ENCODE measurements at places on chromosomes 4 and X. TPM values are rescaled to one million over a fixed set of nuclear protein-coding genes. Genes with fewer than 3 reads are reported as not detected.

Gene SLC16A2
- 8.1 TPM for total RNA-seq

Gene CT45A1
- total RNA-seq = not detected

Gene TIMP1
- total RNA-seq = 324 TPM

Gene PCSK1N
- total RNA-seq = 4.3 TPM

Gene RIBC1
- total RNA-seq = 0.87 TPM

Gene PCDH7
- total RNA-seq = 8.0 TPM

Gene CDKN2AIP
- total RNA-seq = 16.7 TPM

Gene TRIM75
- not detected for total RNA-seq

Gene ZNF674
- 5.9 TPM for total RNA-seq

- H3K27me3 ChIP-seq = no peaks in the 10 kb centered on the region
- H3K36me3 ChIP-seq = no peaks in the 10 kb centered on the region
- no peaks in the 10 kb centered on the region for H3K4me1 ChIP-seq
- H3K27ac ChIP-seq = no peak overlapping the region
Measured at GRCh38 chr4:158356301-158356700, 146.0 kb downstream of the TMEM144 start.

- H3K27me3 ChIP-seq = no peaks in the 10 kb centered on the region
- no peak overlapping the region for H3K27ac ChIP-seq
- H3K4me1 ChIP-seq = no peaks in the 10 kb centered on the region
- no peak for DNase-seq
- no peak overlapping the region for H3K4me3 ChIP-seq
- H3K36me3 ChIP-seq = no peaks in the 10 kb centered on the region
Measured at GRCh38 chrX:10278716-10279115, 121.9 kb downstream of the CLCN4 start.

- no peaks in the 10 kb centered on the region for H3K36me3 ChIP-seq
- DNase-seq = peak; percentile 73
- no peaks in the 10 kb centered on the region for H3K27me3 ChIP-seq
- no peaks in the 10 kb centered on the region for H3K4me1 ChIP-seq
- H3K4me3 ChIP-seq = peak overlapping the region; percentile 52
Measured at GRCh38 chrX:129984111-129984958, 1.9 kb downstream of the BCORL1 start.

- DNase-seq = no peak
- H3K4me1 ChIP-seq = no peaks in the 10 kb centered on the region
- no peak overlapping the region for H3K4me3 ChIP-seq
- no peak overlapping the region for H3K27ac ChIP-seq
- no peaks in the 10 kb centered on the region for H3K27me3 ChIP-seq
- no peaks in the 10 kb centered on the region for H3K36me3 ChIP-seq
Measured at GRCh38 chr4:99991741-99992140, 41.7 kb upstream of the H2AZ1 start.

- DNase-seq = peak; percentile 89
- peak overlapping the region; percentile 78 for H3K4me3 ChIP-seq
- peaks cover 35% of the 10 kb centered on the region for H3K4me1 ChIP-seq
- peak overlapping the region; percentile 96 for H3K27ac ChIP-seq
Measured at GRCh38 chr4:77818073-77818601, 1.0 kb downstream of the CNOT6L start.

GRCh38 chr4:7135389-7135746 lies 57.0 kb upstream of the SORCS2 start:
- DNase-seq = no peak
- no peaks in the 10 kb centered on the region for H3K27me3 ChIP-seq
- H3K36me3 ChIP-seq = no peaks in the 10 kb centered on the region

- H3K27me3 ChIP-seq = no peaks in the 10 kb centered on the region
- DNase-seq = no peak
- no peak overlapping the region for H3K27ac ChIP-seq
- no peaks in the 10 kb centered on the region for H3K36me3 ChIP-seq
- no peak overlapping the region for H3K4me3 ChIP-seq
- H3K4me1 ChIP-seq = no peaks in the 10 kb centered on the region
Measured at GRCh38 chr4:19623866-19624265, 627.8 kb upstream of the SLIT2 start.

GRCh38 chr4:75495476-75495875 lies 18.7 kb downstream of the RCHY1 start:
- H3K27me3 ChIP-seq = no peaks in the 10 kb centered on the region
- peaks cover 7% of the 10 kb centered on the region for H3K4me1 ChIP-seq
- peaks cover 55% of the 10 kb centered on the region for H3K36me3 ChIP-seq
- H3K27ac ChIP-seq = no peak overlapping the region
- DNase-seq = no peak
- no peak overlapping the region for H3K4me3 ChIP-seq

GRCh38 chrX:145405012-145405411 lies 157.7 kb downstream of the SPANXN1 start:
- H3K36me3 ChIP-seq = no peaks in the 10 kb centered on the region
- H3K27ac ChIP-seq = no peak overlapping the region
- no peak for DNase-seq
- no peaks in the 10 kb centered on the region for H3K4me1 ChIP-seq

GRCh38 chr4:2786152-2786671 lies 6.7 kb upstream of the SH3BP2 start:
- peaks cover 17% of the 10 kb centered on the region for H3K4me1 ChIP-seq
- no peaks in the 10 kb centered on the region for H3K36me3 ChIP-seq
- no peak for DNase-seq
- peak overlapping the region; percentile 17 for H3K27ac ChIP-seq
- no peak overlapping the region for H3K4me3 ChIP-seq
- no peaks in the 10 kb centered on the region for H3K27me3 ChIP-seq

DNA sequence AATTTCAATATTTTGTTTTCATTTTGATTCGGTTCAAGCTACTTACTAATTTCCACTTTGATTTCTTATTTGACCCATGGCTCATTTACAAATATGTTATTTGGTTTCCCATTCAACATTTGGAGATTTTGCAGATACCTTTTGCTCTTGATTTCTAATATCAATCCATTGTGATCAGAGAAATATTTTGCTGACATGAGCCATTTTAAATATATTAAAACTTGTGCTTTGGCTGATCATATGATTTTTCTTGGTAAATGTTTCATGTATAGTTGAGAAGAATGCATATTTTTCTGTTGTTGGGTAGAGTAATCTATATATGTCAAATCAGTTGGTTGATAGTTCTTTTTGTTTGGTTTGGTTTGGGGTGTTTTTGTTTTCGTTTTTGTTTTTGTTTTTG lies 95.0 kb downstream of the GASK1B start:
- no peaks in the 10 kb centered on the region for H3K4me1 ChIP-seq
- no peak overlapping the region for H3K4me3 ChIP-seq
- no peak overlapping the region for H3K27ac ChIP-seq
- no peaks in the 10 kb centered on the region for H3K36me3 ChIP-seq
- DNase-seq = no peak

DNA sequence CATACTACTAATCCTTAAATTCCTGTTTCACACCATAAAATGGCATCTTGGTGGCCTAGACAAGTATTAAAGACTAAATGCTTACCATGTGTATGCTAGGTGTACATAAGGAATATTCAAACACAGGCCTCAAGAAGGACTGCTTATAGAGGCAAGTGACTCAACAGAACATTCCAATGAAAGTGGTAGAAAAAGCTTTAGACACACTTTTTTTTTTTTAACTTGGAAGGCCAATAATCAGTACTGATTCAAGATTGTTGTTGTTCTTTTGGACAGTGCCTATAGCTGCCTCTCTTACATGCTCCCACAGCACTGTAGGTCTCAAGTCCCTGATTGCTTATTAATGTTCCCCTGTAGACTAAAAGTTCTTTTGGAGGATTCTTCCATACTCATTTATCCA lies 77.6 kb downstream of the FBXL5 start:
- no peaks in the 10 kb centered on the region for H3K27me3 ChIP-seq
- H3K36me3 ChIP-seq = no peaks in the 10 kb centered on the region
- no peak overlapping the region for H3K4me3 ChIP-seq

DNA sequence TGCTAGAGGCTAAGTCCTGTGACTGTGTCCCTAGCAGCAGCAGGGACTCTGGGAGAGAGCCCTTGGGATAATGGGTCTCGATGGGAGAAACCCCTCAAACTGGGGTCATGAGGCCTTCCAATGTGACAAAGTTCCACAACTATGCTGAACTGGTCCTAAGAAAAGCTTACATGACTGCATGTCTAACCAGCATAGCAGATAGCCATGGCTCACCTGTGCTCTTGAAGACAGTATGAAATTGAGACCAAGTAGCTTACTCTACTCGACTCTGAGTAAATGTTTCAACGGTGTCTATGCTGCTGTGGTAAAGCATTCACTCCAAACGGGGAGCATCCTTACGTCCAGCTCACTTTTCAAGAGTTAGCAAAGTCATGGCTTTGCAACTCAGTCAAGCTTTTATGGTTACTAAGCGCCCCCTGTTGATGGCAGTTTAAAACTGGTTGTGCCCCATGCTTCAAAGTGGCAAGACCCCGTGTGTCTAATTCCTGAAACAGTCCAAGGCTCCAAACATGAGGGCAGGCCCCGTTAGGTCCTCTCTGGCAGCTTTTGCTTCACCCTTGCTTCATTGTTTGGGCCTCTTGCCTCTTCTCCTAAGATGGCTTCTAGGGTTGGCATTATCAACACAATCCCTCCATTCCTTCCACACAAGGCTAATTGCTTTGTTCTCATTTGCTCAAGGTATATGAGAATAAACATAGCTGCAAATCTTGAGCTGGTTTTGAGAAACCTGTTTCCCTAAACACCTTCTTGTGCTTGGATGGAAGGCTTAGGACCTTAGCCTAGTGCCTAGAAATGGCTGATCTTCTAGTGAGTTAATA lies 46.6 kb downstream of the CCNG2 start:
- no peak overlapping the region for H3K4me3 ChIP-seq
- no peaks in the 10 kb centered on the region for H3K27me3 ChIP-seq

DNA sequence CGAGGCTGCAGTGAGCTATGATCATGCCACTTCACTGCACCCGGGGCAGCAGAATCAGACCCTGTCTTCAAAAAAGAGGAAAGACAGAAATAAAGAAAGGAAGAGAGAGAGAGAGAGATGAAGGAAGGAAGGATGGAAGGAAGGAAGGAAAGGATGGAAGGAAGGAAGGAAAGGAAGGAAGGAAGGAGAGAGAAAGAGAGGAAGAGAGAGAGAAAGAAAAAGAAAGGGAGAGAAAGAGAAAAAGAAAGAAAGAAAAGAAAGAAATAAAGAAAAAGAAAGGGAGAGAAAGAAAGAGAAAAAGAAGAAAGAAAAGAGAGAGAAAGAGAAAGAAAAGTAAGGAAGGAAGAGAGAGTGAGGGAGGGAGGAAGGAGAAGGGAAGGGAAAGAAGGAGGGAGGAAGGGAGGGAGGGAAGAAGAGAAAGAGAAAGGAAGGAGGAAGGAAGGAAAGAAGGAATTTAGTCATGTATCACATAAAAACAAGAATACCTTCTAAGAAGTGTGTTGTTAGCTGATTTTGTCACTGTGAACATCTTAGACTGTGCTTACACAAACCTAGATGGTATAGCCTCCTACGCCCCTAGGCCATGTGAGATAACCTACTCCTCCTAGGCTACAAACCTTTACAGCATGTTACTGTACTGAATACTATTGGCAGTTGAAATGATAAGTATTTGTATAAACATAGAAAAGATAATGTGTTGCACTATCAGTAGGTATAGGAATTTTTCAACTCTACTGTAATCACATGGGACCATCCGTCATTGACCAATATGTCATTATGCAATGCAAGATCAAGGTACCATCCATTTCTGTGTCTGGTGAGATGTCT lies 17.4 kb upstream of the AFF1 start:
- no peak for DNase-seq
- no peaks in the 10 kb centered on the region for H3K27me3 ChIP-seq
- no peaks in the 10 kb centered on the region for H3K36me3 ChIP-seq
- H3K4me1 ChIP-seq = no peaks in the 10 kb centered on the region
- H3K4me3 ChIP-seq = no peak overlapping the region
- no peak overlapping the region for H3K27ac ChIP-seq

GRCh38 chr4:4754641-4755040 lies 104.8 kb upstream of the MSX1 start:
- no peak overlapping the region for H3K27ac ChIP-seq
- DNase-seq = peak; percentile 28
- no peaks in the 10 kb centered on the region for H3K36me3 ChIP-seq
- no peak overlapping the region for H3K4me3 ChIP-seq
- H3K27me3 ChIP-seq = no peaks in the 10 kb centered on the region
- no peaks in the 10 kb centered on the region for H3K4me1 ChIP-seq

DNA sequence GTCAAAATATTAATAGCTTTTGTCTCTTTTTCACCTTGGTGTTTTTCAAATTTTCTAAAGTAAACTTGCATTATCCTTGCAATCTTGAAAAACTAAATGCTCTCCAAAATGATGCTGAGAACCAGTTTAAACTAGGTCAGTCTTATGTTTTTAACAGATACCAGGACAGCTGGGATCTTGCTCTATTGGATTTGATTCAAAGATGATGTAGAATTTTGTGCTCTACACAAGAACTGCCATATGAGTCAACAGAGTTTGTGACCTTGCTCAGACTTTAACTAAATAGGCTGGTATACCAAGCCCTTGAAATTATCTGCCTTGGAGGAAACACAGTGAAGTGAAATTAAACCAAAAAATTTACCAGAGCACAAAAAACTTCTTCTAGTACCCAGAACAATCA lies 991.1 kb downstream of the STPG2 start:
- no peaks in the 10 kb centered on the region for H3K36me3 ChIP-seq
- no peak for DNase-seq
- H3K27me3 ChIP-seq = no peaks in the 10 kb centered on the region
- no peak overlapping the region for H3K27ac ChIP-seq
- H3K4me3 ChIP-seq = no peak overlapping the region

GRCh38 chr4:43047058-43047457 lies 154.5 kb downstream of the GRXCR1 start:
- no peak for DNase-seq
- no peaks in the 10 kb centered on the region for H3K4me1 ChIP-seq
- no peak overlapping the region for H3K4me3 ChIP-seq
- H3K27ac ChIP-seq = no peak overlapping the region
- H3K36me3 ChIP-seq = no peaks in the 10 kb centered on the region

DNA sequence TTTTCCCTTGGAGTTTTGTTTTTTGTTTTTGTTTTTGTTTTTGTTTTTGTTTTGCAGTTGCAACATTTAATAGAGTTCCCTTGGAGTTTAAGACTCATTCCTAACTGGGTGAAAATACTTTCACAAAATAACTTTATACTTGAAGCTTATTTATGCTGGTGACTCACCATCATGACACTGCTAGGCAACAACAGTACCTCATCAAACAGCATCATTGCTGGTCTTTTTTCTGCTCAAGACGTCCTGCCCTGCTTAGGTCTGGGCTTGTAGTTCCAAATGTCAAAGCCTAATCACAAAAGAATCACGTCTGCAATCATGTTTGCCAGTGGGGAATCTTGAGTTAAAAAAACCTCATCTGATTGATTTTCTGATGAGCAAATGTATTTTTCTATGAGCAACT lies 105.7 kb upstream of the PRPS2 start:
- H3K36me3 ChIP-seq = no peaks in the 10 kb centered on the region
- DNase-seq = no peak
- no peak overlapping the region for H3K4me3 ChIP-seq
- no peak overlapping the region for H3K27ac ChIP-seq

DNA sequence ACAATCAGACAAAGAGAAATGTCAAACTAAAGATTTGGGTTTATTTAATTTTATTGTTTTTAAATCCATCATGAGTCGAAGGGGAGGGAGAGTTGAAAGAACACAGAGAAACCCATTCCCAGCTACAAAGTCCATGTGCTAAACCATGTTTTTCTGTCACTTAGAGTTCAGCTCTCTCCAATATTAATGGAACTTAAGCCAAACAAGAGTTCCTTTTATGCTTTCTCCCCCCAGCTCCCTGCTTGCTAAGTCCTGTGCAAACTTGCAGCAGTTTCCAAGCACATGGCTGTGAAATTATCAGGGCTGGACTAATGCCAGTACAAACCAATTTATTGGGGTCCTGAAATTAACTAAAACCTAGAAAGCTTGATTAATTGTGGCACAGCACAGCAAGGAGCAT lies 9.7 kb upstream of the CHRDL1 start:
- no peak overlapping the region for H3K27ac ChIP-seq
- no peak for DNase-seq
- no peak overlapping the region for H3K4me3 ChIP-seq
- no peaks in the 10 kb centered on the region for H3K27me3 ChIP-seq

Data from upper lobe of right lung (tissue), 1 donor.